Posterior vena cava (tissue), 2 donors: ENCODE measurements at places on chromosomes 5 and 9. TPM values are rescaled to one million over a fixed set of nuclear protein-coding genes. Genes with fewer than 3 reads are reported as not detected.

The EQTN gene
- not detected for total RNA-seq

The GADD45G gene
- total RNA-seq = 20.7 TPM

The HRH2 gene
- total RNA-seq = 8.2 TPM

The PCDH12 gene
- total RNA-seq = 9.3 TPM

The FAM120A gene
- total RNA-seq = 94.8 TPM

The PCDHA7 gene
- 0.19 TPM for total RNA-seq

The CYLC2 gene
- total RNA-seq = not detected

The PCDHA4 gene
- 0.48 TPM for total RNA-seq

The ACSL6 gene
- total RNA-seq = 0.62 TPM

The CCDC127 gene
- 6.9 TPM for total RNA-seq

The SLC36A3 gene
- total RNA-seq = not detected

The PLAA gene
- total RNA-seq = 27.0 TPM

The GRXCR2 gene
- total RNA-seq = not detected

The SLU7 gene
- total RNA-seq = 35.8 TPM

The EDIL3 gene
- 143 TPM for total RNA-seq

The PSAT1 gene
- total RNA-seq = 18.6 TPM

The TRPM6 gene
- total RNA-seq = 0.60 TPM

The S100Z gene
- 0.79 TPM for total RNA-seq

The STKLD1 gene
- total RNA-seq = 1.2 TPM

The BTNL9 gene
- total RNA-seq = 13.4 TPM

The FOXD4L3 gene
- not detected for total RNA-seq

The GAPVD1 gene
- 42.5 TPM for total RNA-seq

The FOXE1 gene
- total RNA-seq = not detected

The FXN gene
- 9.3 TPM for total RNA-seq

The CKMT2 gene
- 26.3 TPM for total RNA-seq

The EIF4EBP3 gene
- 8.5 TPM for total RNA-seq

The ZBED3 gene
- total RNA-seq = 9.7 TPM

The IFNA13 gene
- not detected for total RNA-seq

The ANXA2R gene
- total RNA-seq = 4.7 TPM

The LRRC70 gene
- total RNA-seq = 6.8 TPM

The BTNL8 gene
- total RNA-seq = not detected

The TMC1 gene
- 0.69 TPM for total RNA-seq

The NUDT12 gene
- total RNA-seq = 10.0 TPM

The CSF1R gene
- 55.1 TPM for total RNA-seq

The DOCK2 gene
- 26.0 TPM for total RNA-seq

The LTC4S gene
- 20.3 TPM for total RNA-seq

The DAB2IP gene
- 68.1 TPM for total RNA-seq

The RORB gene
- 0.62 TPM for total RNA-seq

The ANKH gene
- total RNA-seq = 93.8 TPM

The FOXI1 gene
- total RNA-seq = not detected

The PCSK5 gene
- total RNA-seq = 84.2 TPM

The DIRAS2 gene
- not detected for total RNA-seq

The EFNA5 gene
- 4.2 TPM for total RNA-seq

The RAPGEF1 gene
- 90.8 TPM for total RNA-seq

The TMEM174 gene
- total RNA-seq = not detected

The OCLN gene
- total RNA-seq = 1.9 TPM

The FBN2 gene
- total RNA-seq = 4.3 TPM

The PCDHA3 gene
- 0.23 TPM for total RNA-seq

The TIFAB gene
- total RNA-seq = not detected

The ELOVL7 gene
- 2.7 TPM for total RNA-seq

The GPX8 gene
- 26.1 TPM for total RNA-seq

The TIMD4 gene
- total RNA-seq = not detected

The NR6A1 gene
- 0.76 TPM for total RNA-seq

The ELAVL2 gene
- 0.05 TPM for total RNA-seq

The INSL4 gene
- not detected for total RNA-seq

The CTNND2 gene
- 1.6 TPM for total RNA-seq
